ENCODE measurements at places on chromosomes 7 and 10.

GRCh38 chr10:65355141-65355680, 1570.6 kb upstream of the LRRTM3 start:
- no peak for DNase-seq

DNA sequence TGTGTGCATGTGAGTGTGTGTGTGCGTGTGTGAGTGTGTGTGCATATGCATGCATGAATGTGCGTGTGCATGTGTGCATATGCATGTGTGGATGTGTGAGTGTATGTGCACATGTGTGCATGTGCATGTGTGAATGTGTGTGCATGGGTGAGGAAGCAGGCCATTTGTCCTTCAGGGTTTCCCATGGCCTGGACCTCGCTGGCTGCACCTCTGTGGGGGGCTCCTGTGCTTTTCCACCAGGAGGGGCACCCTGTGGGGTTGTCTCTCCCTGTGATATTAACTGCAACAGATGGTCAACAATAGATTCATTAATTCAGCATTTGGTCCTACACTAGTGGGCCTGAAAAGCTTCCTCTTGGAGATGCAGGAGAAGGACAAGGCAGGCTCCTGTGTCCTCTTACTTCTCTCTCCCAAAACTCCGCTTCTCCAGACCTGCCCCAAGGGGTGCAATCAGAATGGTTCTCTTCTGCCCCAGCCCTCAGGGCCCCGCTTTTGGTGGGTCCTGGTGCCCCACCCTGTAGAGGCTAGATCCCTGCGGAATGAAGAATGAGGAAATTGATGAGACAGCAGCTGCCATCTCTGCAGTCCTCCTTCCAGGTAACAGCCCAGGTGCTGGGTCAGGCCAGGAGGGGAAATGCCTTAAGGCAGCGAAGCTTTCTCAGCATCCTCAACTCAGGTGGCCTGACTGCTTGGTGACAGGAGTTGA, 41.5 kb upstream of the NUB1 start:
- no peak for DNase-seq

GRCh38 chr7:65953001-65953720, 28.9 kb downstream of the GUSB start:
- DNase-seq: no peak

DNA sequence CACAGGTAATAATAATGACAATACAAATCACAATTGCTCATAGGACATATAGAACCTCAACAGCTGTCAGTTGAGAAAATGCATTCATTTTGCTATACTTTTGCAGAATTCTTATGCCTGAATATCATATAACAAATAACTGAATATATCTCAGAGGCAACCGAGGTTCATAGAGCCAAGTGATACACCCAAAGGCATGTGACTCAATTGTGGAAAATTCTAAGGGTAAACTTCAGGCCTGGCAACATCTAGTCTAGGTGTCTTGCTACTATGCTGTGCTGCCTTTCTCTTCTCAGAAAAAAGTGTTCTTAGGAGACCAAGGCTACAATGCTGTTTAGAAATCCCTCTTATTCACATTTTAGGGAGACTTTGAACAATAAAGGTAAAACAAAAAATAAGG, 270.7 kb downstream of the BAMBI start:
- DNase-seq: no peak

DNA sequence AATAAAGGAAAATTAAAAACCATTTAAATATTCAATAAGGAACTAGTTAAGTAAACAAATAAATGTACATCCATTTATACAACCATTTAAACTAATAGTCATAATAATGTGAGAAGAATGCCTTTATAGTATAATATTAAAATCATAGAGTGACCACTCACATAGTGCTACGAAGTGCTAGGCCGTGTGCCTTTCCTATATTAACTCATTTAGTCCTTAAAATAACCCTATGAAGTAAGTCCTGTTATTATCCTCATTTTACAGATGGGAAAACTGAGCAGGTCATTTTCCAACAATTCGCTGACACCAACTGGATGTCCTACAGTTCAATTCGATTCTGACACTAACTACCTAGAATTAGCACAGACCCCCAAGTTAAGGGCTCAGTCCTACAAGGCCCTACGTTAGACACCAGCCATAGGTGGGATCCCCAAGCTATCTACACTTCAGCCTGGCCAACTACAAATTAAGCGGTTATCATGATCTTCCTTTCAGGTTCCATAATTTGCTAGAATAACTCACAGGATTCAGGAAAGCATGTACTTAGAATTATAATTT, 4.1 kb downstream of the STRIP2 start:
- DNase-seq: no peak

DNA sequence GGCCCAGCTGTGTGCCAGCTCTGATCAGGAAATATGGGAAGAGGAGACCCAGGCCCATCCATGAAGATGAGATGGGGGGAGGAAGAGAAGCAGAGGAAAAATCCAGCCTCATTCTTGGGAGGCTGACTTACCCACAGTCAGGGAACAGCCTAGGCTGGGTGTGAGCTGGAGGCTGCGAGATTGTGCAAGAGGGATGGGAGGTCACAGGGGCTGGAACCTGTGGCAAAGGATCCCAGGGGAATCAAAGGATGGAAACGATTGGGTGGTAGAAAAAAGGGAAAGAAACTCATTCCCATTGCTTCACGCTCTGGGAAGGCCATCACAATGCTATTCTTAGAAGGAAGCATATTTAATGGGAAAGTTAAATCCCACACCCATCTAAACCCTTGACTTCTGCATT, 26.7 kb upstream of the CRHR2 start:
- no peak for DNase-seq

- DNase-seq: no peak
Measured at GRCh38 chr7:108627476-108628051, 57.9 kb downstream of the DNAJB9 start.

GRCh38 chr7:143380260-143380645, 892 bp upstream of the ZYX start:
- peak; percentile 23 for DNase-seq

- DNase-seq: no peak
Measured at GRCh38 chr7:127251465-127252376, 1.0 kb downstream of the GRM8 start.

GRCh38 chr7:16916738-16917137, 35.0 kb upstream of the AGR3 start:
- DNase-seq: no peak

DNA sequence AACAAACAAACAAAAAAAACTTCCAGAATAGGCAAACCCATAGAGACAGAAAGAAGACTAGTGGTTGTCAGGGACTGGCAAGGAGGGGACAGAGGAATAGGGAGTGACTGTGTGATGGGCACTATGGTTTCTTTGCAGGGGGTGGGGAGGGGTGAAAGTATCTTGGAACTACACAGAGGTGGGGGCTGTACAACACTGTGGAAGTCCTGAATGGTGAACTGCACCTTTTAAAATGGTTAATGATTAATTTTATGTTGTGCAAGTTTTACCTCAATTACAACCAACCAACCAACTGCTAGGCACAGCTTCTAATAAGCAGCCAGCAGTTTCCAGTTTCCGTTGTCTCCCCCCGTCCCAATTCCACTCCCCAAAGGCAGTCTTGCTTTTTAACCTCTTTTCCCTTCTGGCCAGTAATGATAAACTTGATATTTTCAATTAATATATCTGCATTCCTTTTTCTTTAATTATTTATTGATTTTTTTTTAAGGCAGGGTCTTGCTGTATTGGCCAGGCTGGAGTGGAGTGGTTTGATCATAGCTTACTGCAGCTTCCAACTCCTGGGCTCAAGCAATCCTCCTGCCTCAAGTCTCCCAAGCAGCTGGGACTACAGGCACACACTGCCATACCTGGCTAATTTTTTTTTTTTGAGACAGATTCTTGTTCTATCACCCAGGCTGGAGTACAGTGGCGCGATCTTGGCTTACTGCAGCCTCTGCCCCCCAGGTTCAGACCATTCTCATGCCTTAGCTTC, 46.8 kb downstream of the HIP1 start:
- DNase-seq: no peak

DNA sequence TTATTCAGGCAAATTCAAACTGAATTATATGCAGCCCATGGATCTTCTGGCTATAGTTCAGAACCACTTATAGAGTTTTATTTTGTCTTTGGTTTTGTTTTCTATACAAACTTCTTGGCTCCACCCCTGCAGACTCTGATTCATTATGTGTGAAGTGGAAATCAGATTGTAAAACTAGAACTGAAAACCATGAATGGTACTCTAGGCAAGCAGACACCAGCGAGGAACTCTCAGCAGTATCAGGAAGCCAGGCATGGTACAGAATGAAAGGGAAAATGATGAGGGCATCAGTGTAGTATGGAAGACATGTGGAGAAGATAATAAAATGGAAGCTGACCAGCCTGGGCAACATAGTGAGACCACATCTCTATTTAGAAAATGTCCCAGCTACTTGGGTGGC, 1026.9 kb upstream of the C7orf33 start:
- DNase-seq: no peak

GRCh38 chr10:66218981-66219587, 706.8 kb upstream of the LRRTM3 start:
- DNase-seq: no peak

DNA sequence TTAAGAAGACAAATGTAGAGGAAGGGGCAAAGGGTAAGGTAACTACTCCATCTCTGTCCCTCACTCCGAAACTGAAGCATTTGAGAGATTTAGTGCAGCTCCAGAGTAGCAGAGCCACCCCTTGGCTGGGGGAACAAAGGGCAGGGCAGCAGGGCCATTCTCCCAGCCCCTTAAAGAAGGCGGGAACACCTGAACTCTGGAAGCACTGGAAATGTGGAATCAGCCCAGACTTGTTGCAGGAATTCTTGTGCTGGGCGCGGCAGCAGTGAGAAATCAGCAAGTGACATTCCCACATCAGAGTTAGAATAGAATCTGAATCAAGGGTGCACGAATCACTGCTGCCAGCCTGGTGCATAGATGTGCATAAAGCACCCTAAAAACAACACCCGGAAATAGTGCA, 34.4 kb upstream of the GRM8 start:
- no peak for DNase-seq

- DNase-seq: no peak
Measured at GRCh38 chr7:108114117-108114841, 15.9 kb downstream of the LAMB4 start.

DNA sequence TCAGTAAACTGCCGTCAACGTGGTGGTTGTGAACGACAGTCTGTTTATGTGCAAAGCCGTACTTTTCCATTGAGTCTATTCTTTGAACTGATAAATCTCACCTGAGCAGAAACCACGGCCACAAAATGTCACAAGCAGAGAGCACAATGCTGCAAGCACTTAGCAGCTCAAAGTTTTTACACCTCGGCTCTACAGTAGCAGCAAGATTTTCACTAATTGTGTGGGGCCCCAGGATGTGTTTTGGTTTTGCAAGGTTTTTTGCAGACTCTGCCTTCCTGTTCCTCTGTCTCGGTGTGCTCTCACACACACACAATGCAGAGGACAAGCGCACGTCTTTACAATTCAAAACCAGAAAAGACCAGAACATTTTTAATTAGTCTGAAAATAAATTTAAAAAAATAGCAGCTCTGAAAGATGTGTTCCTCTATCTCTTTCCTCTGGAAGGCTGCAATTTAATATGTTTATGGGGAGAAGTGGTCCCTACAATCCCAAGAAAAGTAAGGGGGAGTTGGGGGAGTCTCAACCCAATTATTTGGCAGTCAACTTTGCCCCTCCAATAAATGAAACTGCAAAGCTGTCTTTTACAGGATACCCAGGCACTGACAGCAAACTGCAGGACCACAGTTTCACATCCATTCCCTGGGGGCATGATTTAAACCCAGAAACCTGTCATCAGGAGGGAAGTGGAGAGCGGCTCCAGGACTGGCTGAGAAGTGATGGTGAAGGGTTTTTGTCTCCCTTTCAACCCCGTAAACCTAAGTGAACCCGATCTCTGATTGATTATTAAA, 73.8 kb upstream of the SFMBT2 start:
- DNase-seq: no peak

DNA sequence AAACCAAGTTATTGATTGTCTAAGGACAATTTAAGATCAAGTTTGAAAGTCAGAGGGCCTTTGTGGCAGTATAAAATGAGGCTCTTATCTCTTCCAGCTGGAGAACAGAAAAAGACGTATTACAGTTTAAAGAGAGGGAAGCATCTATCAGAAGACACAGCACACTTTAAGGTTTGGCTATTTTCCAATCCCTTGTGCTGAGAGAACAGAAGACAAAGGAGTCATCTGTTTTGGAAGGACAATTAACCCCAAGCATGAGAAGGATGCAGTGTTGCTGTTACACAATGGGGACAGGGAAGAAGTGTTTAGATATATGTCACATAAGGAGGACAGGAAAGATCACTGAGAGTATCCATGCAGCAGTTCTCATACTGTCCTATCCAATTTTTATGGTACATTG, 1224.2 kb upstream of the SORCS1 start:
- DNase-seq: no peak

- no peak for DNase-seq
Measured at GRCh38 chr7:122457969-122458368, 153.4 kb upstream of the FEZF1 start.

DNA sequence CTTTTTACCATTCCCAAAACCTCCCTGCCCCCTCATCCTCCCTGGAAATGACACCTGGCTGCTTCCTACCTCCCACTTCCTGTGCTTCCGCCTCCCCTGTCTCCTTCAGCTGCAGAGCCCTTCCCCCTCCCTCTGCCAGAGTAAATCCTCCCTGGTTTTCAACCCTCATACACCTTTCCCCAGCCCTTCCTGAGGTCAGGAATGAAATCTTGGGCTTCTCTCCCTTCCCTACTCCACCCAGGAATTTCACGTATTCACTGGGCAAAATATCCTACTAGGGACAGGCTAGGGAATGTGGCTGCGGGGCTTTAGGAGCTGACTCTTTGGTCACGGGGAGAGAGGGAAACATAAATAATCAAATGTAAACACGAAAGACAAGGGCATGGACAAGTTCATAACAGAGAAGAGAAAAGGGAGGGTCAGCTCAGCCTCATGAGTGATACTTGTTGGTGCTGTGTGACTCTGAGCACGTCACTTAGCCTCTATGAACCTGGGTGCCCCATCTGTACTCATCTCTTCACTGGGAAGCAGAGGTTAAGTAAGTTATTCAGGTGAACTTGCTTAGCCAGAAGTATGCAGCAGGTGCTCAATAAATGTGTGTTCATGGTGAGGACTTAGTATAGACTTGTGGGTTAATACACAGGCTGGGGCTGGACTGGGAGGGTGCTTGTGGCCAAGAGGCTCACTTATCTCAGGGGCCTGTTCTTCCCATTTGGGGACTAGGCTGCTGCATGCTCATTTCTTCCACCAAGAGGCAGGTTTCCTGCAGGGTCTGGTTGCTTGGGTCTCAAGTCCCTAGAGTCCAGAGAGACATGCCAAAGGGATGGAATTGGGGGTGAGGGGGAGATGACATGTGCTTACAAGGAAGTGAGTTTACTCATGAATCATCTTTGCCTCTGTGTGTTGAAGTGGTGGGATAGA, 10.0 kb upstream of the DUSP5 start:
- DNase-seq: no peak

- no peak for DNase-seq
Measured at GRCh38 chr7:158550394-158550700, 37.3 kb downstream of the PTPRN2 start.

GRCh38 chr7:26538689-26539088, 247.0 kb downstream of the SNX10 start:
- DNase-seq: peak; percentile 43

GRCh38 chr7:121366852-121367431, 29.2 kb downstream of the FAM3C start:
- DNase-seq: peak; percentile 8
